ENCODE measurements at places on chromosomes 3 and 15. TPM values are rescaled to one million over a fixed set of nuclear protein-coding genes. Genes with fewer than 3 reads are reported as not detected.

- no peaks in the 10 kb centered on the region for H3K36me3 ChIP-seq
- H3K4me3 ChIP-seq, result no peak overlapping the region
- no peaks in the 10 kb centered on the region for H3K27me3 ChIP-seq
- no peak for DNase-seq
- H3K27ac ChIP-seq, result peak overlapping the region; percentile 97
Observed at GRCh38 chr15:44713006-44713966, 2.0 kb downstream of the B2M start.

DNA sequence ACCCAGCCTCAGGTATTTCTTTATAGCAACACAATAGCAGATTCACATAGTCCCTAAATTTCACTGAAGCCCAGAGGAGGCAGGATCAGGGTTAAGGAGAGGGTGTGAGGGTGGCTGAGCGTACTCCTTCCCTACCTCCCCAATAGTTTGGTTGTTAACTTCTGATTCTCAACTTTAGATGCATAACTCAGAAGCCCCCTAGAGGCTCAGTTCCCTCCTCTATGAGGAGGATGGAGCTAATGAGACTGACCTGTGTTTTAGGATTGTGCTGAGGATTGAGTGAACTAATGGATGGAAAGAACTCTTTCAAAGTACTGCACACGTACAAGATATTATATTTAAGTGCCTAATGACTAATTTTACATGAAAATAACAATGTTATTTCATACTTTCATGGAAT is 249.3 kb upstream of the SOX14 start:
- H3K27ac ChIP-seq, result no peak overlapping the region
- H3K4me1 ChIP-seq, result no peaks in the 10 kb centered on the region
- no peaks in the 10 kb centered on the region for H3K27me3 ChIP-seq
- DNase-seq, result no peak

GRCh38 chr3:65578861-65579260 is 459.9 kb downstream of the MAGI1 start:
- no peak overlapping the region for H3K4me3 ChIP-seq
- H3K27ac ChIP-seq, result no peak overlapping the region
- no peaks in the 10 kb centered on the region for H3K27me3 ChIP-seq
- no peak for DNase-seq
- H3K36me3 ChIP-seq, result no peaks in the 10 kb centered on the region

DNA sequence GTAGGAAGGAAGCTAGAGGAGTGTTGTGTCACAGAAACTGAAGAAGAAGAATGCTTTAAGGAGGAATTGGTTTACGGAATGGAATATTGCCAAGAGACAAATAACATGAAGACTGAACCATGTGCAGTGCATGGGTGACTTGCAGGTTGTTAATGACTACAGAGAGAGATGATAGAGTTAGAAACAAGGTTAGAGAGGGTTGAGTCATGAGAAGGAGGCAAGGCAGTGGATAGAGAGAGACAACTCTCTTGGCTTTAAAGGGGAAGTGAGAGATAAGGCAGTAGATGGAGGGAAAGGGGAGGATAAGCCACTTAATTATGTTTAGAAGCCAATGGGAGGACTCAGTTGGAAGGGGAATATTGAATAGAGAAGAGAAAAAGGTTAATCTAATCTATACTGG is 119.3 kb upstream of the CCNL1 start:
- H3K36me3 ChIP-seq, result no peaks in the 10 kb centered on the region
- no peak for DNase-seq
- no peaks in the 10 kb centered on the region for H3K27me3 ChIP-seq
- no peak overlapping the region for H3K4me3 ChIP-seq

GRCh38 chr3:48202632-48203031 is 14.4 kb upstream of the CDC25A start:
- no peaks in the 10 kb centered on the region for H3K27me3 ChIP-seq
- DNase-seq, result no peak
- no peak overlapping the region for H3K27ac ChIP-seq
- H3K4me1 ChIP-seq, result no peaks in the 10 kb centered on the region
- no peaks in the 10 kb centered on the region for H3K36me3 ChIP-seq

- DNase-seq, result peak; percentile 46
- H3K36me3 ChIP-seq, result no peaks in the 10 kb centered on the region
- no peaks in the 10 kb centered on the region for H3K27me3 ChIP-seq
- peaks cover 31% of the 10 kb centered on the region for H3K4me1 ChIP-seq
- H3K4me3 ChIP-seq, result no peak within 1 kb of the TSS
Observed at GRCh38 chr3:50340448-50341329, at the start of gene RASSF1. Gene RASSF1, minus strand, starts transcription at chr3:50340836. Its CDS starts 31 bp downstream, at chr3:50340805.

PRICKLE2 gene
- 15.7 TPM for total RNA-seq

GRCh38 chr3:127069814-127070440 is 87.0 kb downstream of the PLXNA1 start:
- H3K27ac ChIP-seq, result no peak overlapping the region
- no peak for DNase-seq
- no peaks in the 10 kb centered on the region for H3K4me1 ChIP-seq
- no peaks in the 10 kb centered on the region for H3K27me3 ChIP-seq
- no peaks in the 10 kb centered on the region for H3K36me3 ChIP-seq

DNA sequence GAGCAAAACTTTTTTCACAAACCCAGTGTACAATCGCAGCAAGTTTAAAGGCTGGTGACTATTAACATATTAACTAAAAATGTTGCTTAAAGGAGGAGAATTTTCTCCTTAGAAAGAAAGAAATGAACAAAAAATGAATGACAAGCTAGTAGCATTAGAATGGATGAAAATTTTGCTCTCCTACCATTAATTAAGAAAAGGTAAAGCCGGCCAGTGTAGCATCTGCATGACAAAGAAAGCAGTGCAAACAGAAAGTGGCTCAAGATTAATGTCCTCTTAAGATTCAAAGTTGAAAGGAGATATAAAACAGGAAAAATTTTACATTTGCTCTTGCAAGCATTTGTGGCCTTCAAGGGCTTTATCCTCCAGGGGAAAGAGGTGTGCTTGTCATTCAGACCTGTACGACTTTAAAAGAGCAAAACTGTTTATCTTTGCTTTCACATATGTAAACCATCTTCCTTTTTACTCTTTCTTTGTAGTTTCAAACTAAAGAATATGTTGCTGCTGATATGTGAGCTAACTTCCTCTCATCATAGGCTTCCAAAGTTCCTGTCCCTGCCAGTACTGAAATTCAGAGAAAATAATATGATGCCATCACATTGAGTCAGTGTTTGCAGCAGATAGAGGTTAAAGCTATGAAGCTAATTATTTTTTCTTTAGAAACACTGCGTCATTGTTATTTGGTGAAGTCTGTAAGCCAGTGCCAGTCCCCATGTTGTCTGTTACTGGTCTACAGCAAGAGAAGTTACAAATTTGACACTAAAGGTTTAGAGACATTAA is 439.1 kb upstream of the GRM7 start:
- no peak overlapping the region for H3K4me3 ChIP-seq
- no peak for DNase-seq
- H3K27me3 ChIP-seq, result no peaks in the 10 kb centered on the region
- H3K36me3 ChIP-seq, result no peaks in the 10 kb centered on the region
- no peaks in the 10 kb centered on the region for H3K4me1 ChIP-seq
- H3K27ac ChIP-seq, result no peak overlapping the region

GRCh38 chr3:152621967-152622810 is 212.7 kb upstream of the P2RY1 start:
- H3K27me3 ChIP-seq, result no peaks in the 10 kb centered on the region
- no peak overlapping the region for H3K27ac ChIP-seq
- no peaks in the 10 kb centered on the region for H3K36me3 ChIP-seq
- no peaks in the 10 kb centered on the region for H3K4me1 ChIP-seq
- DNase-seq, result no peak

RETNLB gene
- total RNA-seq, result not detected
